Bone marrow (tissue), 2 donors: ENCODE measurements at places on chromosomes 2 and 18.

GRCh38 chr2:181290182-181290581 is 167.0 kb upstream of the ITGA4 start:
- no peak for DNase-seq

- DNase-seq = no peak
Measured at GRCh38 chr2:221002101-221002685, 569.9 kb downstream of the EPHA4 start.

DNA sequence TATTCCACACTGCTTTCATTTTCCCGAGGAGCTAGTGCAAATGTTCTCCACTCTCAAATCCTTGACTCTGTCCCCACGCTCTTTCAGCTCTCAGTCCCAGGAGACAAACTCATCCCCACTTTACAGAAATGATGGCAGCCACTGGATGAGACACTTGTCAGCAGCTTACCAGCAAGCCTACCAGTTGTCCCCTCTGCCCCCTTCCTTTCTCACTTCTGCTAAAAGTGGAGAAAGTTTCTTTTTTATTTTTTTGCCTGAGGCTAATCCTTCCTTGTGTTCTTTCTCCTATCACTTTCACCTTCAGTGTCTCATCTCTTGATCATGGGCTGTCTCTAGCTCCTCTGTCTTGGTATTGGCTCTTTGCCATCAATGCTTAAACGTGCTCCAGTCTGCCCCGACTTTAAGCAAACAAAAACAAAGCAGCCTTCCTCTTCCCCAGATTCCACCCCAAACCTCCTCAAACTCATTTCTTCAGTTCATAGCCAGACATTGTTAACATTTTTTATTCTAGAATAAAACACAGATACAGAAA is 64.5 kb downstream of the TTC32 start:
- no peak for DNase-seq

- no peak for DNase-seq
Measured at GRCh38 chr2:98445177-98445682, 572 bp downstream of the INPP4A start.

- no peak for DNase-seq
Measured at GRCh38 chr2:195537811-195538210, 119.2 kb upstream of the SLC39A10 start.

- DNase-seq = no peak
Measured at GRCh38 chr2:181662287-181662686, 5.4 kb upstream of the CERKL start.

GRCh38 chr2:18545384-18545783 is 15.1 kb downstream of the RDH14 start:
- no peak for DNase-seq

DNA sequence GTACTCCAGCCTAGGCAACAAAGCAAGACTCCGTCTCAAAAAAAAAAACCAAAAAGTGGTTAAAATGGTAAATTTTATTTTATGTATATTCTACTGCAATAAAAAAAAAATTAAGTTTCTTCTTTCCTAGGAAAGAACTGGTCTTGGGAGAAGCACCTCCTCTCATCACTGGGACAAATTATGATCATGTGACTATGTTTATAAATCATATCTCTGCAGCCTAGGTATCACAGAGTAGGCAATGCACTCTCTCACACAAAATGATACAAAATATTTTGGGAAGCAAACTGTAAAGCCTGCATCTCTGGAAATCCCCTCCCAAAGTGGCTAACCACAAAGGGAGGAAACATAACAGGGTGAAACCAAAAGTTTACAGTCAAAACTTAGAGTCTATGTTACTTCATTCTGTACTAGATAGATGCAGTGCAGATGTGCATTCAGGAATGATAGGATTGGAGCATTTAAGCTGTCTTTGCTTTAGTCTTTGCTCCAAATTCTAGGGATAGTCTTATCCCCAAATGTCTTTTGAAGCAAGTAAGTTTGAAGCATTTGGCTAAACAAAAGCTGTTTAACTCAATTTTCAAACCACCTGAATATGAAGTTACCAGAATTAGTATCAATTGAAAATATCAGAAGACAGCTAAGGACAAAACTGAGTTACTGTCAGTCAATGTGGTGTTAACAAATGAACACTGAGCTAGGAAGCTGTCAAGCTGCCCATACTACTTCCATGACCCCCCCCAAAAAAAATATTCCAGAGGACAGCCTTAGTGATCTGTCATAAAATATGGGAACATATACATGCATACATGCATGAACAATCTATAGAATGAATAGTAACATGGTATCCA is 21.1 kb upstream of the MALT1 start:
- no peak for DNase-seq

DNA sequence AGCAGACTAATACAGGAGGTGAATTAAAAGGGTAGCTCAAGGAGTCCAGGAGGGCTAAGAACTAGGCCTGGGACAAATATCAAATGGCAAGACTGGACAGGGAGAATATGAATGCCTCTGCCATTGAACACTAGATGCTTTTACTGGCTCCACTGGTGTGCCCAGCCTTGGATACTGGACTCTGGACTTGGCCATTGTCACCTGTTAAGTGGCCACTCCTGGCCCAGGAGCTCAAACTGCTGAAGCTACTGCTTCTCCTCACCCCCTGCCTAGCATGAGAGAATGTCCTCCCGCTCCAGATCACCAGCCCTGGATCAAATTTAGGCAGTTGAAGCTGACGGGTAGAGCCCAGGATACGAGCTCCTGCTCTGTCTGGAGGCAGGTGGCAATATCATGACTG is 170.8 kb downstream of the DDX1 start:
- no peak for DNase-seq

- no peak for DNase-seq
Measured at GRCh38 chr2:219089330-219089729, 28.6 kb upstream of the IHH start.

- DNase-seq = no peak
Measured at GRCh38 chr2:100272841-100273329, 49.4 kb downstream of the LONRF2 start.

GRCh38 chr2:135050684-135051083 is 1.4 kb upstream of the RAB3GAP1 start:
- DNase-seq = no peak
